ENCODE measurements at places on chromosomes 2 and 18. TPM values are rescaled to one million over a fixed set of nuclear protein-coding genes. Genes with fewer than 3 reads are reported as not detected.

LOXHD1 gene
- total RNA-seq, result not detected

UGT1A5 gene
- not detected for total RNA-seq

RFTN2 gene
- total RNA-seq, result 4.2 TPM

SCN2A gene
- 4.1 TPM for total RNA-seq

TTC31 gene
- 26.9 TPM for total RNA-seq

RNF181 gene
- total RNA-seq, result 255 TPM

GAD1 gene
- total RNA-seq, result not detected

NETO1 gene
- total RNA-seq, result not detected

ERFE gene
- 2.1 TPM for total RNA-seq
